Calu3 (cell line): ENCODE measurements at places on chromosomes 3 and 15. TPM values are rescaled to one million over a fixed set of nuclear protein-coding genes. Genes with fewer than 3 reads are reported as not detected.
A peak's percentile ranks its signal among the peaks of the same experiment; 100 is the strongest.

DNA sequence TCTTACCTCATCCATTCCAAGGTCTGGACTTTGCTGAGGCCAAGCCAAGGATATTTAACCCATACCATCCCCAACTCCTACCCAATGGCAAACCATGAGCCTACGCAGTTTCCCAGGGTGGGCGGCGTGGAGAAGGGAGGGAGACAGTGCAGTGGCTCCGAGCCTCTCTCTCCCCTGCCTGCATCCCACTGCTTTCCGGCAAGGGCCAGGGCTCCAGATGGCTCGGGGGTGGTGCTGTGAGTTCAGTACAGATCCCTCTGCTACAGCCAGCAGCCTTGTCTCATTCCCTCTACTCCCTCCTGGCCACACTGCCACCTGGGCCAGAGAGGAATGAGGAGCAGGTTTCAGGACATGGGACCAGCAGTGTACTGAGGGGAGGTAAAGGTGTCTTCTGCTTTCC is 44.3 kb upstream of the APEH start:
- DNase-seq = no peak

- DNase-seq = peak; percentile 30
Observed at GRCh38 chr15:81336568-81336967, 12.6 kb upstream of the STARD5 start.

DNA sequence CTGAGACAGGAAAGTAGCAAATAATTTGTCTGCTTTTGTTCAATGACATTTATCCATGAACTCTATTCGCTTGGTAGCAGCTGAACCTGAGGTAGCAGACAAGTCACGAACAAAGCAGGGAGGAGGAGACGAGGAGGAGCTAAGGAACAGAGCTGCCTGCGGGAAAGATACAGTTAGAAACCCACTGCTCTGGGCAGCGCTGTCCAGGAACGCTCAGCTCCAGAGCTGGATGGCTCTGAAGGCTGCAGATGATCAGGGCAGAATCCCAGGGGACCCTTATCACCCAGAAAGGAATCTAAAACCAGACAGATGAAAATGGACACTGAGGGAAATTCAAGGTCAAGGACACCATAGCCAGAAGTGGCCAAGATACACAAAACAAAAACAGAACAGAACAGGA is 257.8 kb downstream of the CD47 start:
- no peak for DNase-seq

- no peak for DNase-seq
Observed at GRCh38 chr3:142892714-142893113, 3.8 kb upstream of the PCOLCE2 start.

DNA sequence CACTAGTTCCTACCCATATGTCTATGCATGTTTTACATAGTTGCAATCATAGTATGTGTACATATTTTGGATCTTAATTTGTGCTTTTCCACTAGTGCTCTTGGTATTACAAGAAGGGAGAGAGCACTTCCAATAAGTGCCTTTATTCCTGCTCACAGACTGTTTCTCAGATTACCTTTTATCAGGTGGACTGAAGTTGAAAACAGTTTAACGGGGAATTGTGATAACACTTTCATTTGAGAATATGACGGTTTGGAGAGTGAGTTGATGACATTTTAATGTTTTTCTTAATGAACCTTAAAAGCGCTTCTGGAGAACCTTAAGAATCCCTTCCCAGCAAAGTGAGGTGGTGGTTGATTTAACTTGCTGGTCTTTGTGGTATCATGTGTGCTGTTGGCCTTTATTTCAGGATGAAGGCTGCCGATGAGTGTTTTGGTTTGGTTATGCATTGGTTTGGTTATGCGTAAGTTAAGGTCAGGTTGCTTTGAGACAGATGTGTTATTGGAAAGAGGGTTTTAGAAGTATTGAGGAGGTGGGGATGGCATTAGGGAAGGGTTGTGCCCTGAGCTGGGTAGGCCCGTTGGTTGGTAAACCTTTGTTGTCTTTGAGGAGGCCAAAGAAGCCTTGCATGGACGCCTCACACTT is 2.8 kb downstream of the EDEM1 start:
- no peak for DNase-seq

GRCh38 chr15:25169318-25169717 is 214.5 kb downstream of the SNRPN start:
- no peak for DNase-seq

- peak; percentile 28 for DNase-seq
Observed at GRCh38 chr15:31216215-31216911, 110.3 kb upstream of the KLF13 start.

GRCh38 chr3:63343674-63344073 is 65.6 kb downstream of the SYNPR start:
- DNase-seq = peak; percentile 80

DNA sequence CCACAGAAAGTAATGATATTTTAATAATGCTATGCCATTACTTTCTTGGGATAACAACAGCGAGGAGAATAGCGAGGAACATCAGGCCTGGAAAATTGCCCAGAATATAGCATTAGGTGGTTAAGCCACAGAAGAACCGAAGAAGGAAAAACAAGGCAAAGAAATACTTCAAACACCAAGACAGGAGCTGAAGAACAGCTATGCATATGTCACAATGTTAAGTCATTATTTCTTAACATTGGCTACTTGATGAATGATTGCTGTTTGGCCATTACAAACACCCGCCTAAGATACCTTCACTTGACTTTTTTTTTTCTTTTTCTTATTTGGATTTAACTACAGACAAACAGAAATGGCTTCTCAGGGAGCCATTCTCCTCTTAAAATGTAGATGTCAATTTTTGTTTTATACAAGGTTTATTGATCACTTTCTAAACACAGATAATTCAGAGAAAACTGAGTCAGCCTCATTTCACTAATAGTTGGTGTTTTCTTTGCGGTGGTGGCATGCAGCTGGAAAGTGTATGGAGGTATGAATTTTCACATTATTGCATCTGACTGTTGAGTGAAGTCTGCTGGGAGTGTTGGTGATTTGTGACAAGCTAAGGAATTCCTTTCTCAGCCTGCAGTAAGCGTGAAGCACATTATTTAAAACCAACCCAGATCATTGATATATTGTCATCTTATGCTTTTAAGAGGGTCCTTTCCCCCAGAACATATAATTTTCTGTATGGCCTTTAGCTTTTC is 705.7 kb upstream of the NR2F2 start:
- no peak for DNase-seq

DNA sequence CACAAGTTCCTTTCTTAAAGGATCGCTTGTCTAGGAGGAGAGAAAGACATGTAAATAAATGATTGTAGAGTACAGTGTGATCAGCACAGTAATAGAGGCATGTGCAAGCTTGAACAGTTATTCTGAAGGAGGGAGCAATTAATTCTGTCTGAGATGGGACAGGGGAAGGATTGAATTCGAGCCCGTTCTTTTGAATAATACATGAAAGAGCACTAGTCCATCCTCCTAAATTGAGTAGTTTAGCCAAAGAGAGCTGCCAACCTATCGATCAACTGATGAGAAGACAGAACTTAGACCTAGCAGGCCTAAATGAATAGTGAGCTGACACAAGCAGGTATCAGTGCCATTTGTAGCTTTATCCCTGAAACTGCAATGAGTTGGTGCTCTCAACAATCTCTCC is 142.4 kb downstream of the ROBO2 start:
- no peak for DNase-seq

GRCh38 chr3:35966629-35967464 is 327.5 kb downstream of the ARPP21 start:
- DNase-seq = no peak

GRCh38 chr15:73081321-73081958 is 29.2 kb downstream of the NEO1 start:
- DNase-seq = peak; percentile 45

DNA sequence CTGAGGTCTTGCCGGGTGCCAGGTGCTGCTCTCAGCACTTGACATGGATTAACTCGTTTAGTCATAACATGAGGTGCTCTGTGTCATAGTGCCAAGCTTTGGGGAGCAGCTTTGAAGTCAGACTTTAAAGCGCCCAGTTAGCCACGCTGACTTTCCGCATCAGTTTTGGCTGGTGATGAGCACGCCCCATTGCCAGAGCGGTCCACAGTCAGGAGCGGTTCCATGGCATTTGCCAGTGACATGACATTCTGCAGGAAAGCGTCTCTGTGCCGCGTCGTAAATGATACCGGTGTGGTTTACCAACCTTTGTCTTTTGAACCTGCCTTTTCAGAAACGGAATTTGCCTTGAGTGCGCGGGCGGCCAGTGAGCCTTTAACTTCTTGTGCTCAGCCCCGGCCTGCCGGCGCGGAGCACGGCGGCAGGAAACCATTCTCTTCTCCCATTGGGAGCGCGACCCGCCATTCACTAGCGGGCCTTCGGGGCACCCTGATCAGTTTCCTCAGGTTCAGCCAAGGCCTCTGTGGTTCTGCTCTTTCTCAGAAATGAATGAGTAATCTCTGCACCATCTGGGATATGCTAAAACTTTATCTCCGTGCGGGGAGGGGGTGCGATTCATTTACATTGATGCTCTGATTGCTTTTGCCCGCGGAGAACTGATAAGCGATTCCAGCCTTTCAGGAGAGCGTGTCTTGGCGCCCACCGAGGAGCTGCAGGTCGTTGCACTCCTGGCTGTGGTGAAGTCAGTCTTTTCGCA is 1.7 kb upstream of the SLC2A2 start:
- DNase-seq = peak; percentile 71

GRCh38 chr3:26196781-26197180 is 406.9 kb downstream of the OXSM start:
- DNase-seq = no peak

GRCh38 chr3:86416334-86416733 is 574.6 kb downstream of the VGLL3 start:
- DNase-seq = no peak

- DNase-seq = no peak
Observed at GRCh38 chr3:13480340-13481318, 523 bp downstream of the HDAC11 start.

DNA sequence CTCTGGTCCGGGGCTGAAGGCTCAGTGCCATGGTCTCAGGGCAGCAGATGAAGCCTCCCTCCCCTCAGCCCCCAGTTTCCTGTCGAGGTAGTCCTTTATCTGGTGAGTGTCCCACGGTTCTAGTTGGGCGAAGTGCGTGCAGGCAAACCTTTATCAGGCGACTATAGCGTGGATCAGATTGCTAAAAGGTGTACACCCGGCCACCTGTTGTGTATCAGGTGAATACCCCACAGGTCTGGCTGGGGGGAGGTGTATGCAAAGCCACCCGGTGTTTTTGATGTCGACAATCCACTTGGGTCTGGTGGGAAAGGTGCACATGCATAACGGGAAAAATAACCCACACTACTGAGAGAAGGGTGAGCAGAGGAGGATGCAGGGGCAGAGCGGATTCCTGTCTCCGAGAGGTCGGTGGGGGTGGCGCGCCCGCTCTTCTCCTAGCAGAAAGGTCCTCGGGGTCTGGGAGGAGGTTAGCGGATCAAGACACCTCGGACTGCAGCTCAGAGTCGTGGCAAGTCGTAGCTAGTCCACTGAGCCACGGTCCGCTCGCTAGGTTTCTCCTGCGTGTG is 507 bp downstream of the SLC12A6 start:
- no peak for DNase-seq

DNA sequence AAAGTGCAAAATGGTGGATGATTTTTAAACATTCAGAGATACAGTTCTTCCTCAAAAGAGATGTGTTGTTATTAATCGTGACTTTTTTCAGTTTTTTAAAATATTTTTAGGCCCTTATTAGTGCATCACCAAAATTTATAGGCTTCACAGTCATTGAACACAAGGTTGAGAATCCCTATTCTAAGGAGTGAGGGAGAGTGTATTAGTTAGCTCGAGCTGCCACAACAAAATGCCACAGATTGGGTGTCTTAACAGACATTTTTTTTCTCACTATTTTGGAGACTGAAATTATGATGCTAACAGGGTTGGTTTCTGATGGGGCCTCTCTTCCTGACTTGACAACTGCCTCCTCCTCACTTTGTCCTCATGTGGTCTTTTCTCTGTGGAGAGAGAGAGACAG is 145.9 kb upstream of the TPRG1 start:
- DNase-seq = no peak

DNA sequence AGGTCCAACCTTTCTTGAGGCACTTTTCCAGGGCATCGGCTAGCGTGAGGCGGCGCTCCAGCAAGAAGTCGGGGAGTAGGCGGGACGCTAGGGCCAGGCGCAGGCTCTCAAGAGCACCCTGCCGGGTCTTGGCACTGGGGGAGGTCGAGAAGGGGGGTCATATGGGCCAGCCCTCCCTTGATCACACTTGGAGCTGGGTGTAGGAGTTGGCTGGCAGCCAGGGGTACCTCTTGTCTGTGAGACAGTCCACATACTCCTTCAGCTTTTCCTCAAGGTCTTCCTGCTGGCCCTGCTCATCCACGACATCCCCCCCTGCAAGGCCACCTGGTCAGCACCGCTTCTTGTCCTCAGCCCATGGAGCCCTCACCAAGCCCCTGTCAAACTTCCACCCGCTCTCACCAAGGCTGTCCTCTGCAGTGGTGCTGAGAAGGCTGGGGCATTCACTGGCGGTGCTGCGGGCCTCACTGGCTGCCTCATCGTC is 2.0 kb downstream of the IFRD2 start:
- DNase-seq = no peak

GRCh38 chr3:105516972-105517371 is 150.3 kb downstream of the ALCAM start:
- DNase-seq = no peak

GRCh38 chr15:53987480-53987879 is 9.2 kb downstream of the UNC13C start:
- no peak for DNase-seq

- no peak for DNase-seq
Observed at GRCh38 chr3:134903837-134904236, 108.8 kb downstream of the EPHB1 start.

DNA sequence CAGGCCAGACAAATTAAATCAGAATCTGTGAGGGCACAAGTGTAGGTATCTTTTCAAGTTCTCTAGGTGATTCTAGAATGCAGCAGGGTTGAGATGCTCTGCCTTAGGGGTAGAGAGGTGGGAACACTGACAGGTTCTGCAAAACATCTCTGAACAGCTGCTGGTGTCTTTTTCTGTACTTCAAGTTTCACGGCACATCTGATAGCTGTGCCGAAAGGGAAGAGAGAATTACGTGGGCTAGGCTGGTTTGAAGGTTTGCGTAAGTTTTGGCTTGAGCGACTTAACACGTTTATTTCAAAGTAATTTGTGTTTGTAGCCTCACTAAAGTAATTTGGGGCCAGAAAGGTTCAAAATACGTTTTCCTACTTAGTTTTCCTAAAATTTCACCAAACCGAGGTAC is 22.5 kb downstream of the PXK start:
- no peak for DNase-seq

- no peak for DNase-seq
Observed at GRCh38 chr3:127206611-127207516, 13.9 kb downstream of the PRR23E start.

- peak; percentile 5 for DNase-seq
Observed at GRCh38 chr3:58490860-58491501, 915 bp upstream of the KCTD6 start.

The CCDC33 gene
- 2.1 and 2.7 TPM in 2 replicates for total RNA-seq

The KNG1 gene
- total RNA-seq = not detected in 2 replicates

The MUSTN1 gene
- total RNA-seq = 0.66 TPM in 1 of 2 replicates, not detected in the other

The AADAC gene
- 0.91 TPM in 1 of 2 replicates, not detected in the other for total RNA-seq

The C3orf20 gene
- total RNA-seq = 0.28 and 0.39 TPM in 2 replicates

The DAZL gene
- not detected in 2 replicates for total RNA-seq

The FAM219B gene
- total RNA-seq = 48.1 and 56.2 TPM in 2 replicates

The TMCO5A gene
- not detected in 2 replicates for total RNA-seq

The UTS2B gene
- 1.5 and 1.6 TPM in 2 replicates for total RNA-seq

The DNAH1 gene
- total RNA-seq = 10.2 and 13.1 TPM in 2 replicates

The RTP1 gene
- total RNA-seq = not detected in 2 replicates
